ENCODE measurements at places on chromosomes 11 and 22.

- DNase-seq = no peak
These were observed 58.4 kb upstream of the GAB2 start for GRCh38 chr11:78476066-78476465.

DNA sequence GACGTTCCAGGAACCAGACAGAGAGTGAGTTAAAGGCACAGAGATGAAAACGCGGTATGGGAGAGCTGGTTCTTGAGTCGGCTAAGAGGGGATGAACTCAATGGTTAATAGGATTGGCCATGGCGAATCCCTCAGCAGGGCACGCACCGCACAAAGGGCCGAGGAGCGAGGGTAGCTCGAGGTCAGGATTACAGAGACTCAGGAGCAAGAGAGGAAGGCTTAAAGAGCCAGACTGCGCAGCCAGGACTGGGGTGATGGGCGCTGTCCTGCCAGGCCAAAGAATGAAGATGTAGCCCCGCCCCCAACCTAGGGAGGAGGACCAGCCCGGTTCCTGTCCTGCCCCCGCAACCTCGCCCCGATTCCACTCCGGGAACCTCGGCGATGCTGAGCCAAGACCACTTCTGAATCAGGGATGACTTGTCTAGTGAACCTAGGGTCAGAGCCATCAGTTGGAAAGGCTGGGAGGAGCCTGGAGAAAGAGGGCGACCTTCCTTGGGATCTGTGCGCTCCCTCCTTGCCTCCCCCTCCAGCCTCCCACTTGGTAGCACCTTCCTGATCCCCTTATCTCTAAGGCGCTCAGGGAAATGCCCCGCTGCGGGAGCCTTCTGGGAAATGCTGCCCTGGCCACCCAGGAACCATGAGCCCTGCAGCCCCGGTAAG, at the start of gene PLEKHB1:
TSS of gene PLEKHB1 (plus strand) at position 610 of the 660 bp plus-strand sequence. CDS start at position 638, 28 bp downstream.
- DNase-seq = no peak

GRCh38 chr11:26599425-26599824, 27.4 kb upstream of the MUC15 start:
- DNase-seq = no peak

GRCh38 chr11:6353367-6353987, 33.2 kb upstream of the CAVIN3 start:
- no peak for DNase-seq

GRCh38 chr11:108221911-108222573, 396 bp downstream of the NPAT start:
- DNase-seq = no peak

DNA sequence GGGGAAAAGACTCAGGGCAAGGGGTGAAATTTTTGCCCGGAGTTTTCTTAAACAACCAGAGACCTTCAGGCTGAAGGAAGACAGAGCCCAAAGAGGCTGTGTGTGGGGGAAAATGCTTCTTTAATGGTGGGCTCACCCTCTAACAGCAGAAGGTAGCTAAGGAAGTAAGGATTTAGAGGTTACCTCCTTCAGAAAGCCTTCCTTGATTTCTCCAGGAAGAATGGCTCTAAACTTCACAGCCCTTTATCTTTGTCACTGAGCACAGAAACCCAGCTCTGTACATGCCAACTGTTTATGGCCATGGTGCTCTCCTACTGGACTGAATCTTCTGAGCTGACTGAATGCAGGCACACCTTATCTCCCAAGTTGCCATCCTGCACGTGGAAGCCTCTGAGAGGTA, 196.0 kb downstream of the TENM4 start:
- DNase-seq = no peak

- no peak for DNase-seq
These were observed 17.0 kb downstream of the COA4 start for GRCh38 chr11:73859671-73860070.

- no peak for DNase-seq
These were observed 15.3 kb upstream of the TRIM29 start for GRCh38 chr11:120153221-120153620.

- DNase-seq = no peak
These were observed 8.1 kb downstream of the CCDC15 start for GRCh38 chr11:124961972-124962609.

Data from T1000 (cell line).